ENCODE measurements at places on chromosomes 2 and 18.
A peak's percentile ranks its signal among the peaks of the same experiment; 100 is the strongest.

- DNase-seq = no peak
Observed at GRCh38 chr2:3481736-3482362, 37.5 kb downstream of the ADI1 start.

GRCh38 chr2:112889976-112890375 is 21.0 kb upstream of the IL37 start:
- DNase-seq = no peak

GRCh38 chr2:100246163-100247145 is 75.8 kb downstream of the LONRF2 start:
- DNase-seq = no peak

- DNase-seq = no peak
Observed at GRCh38 chr2:204486805-204487204, 58.5 kb upstream of the PARD3B start.

DNA sequence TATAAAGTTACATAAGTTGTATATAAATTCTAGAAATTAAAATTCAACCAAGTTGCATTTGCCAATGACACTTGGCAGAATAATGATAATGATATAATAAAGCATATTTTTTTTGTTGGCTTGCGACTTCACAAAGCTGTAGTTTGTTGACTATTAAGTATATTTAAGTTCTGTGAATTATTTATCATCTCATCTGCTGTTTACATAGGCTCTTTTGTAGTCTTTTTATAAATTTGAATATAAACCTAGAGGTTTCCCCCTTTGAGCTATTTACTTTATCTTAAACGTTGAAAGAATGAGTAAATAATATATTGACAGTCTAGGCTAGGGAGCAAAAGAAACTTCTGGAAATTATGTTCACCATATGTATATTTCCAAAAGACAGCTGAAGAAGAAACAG is 32.9 kb downstream of the C18orf63 start:
- DNase-seq = no peak

DNA sequence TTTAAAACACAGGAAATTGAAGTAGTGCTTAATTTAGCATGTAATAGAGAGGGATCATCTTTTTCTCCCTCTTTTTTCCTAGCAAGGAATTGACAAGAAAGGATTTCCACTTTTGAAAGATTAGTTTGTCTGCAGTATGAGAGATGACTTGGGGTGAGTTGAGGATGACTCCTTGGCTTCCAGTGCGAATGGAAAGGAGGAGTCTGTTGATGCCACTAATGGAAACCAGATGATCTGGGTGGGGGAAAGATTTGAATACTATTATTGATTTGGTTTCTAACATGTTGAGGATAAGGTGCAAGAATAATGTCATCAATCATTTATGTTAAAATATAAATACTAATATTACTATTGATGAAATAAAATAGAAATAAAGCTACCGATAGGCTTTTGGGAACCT is 205.4 kb downstream of the PPP1R1C start:
- DNase-seq = no peak

DNA sequence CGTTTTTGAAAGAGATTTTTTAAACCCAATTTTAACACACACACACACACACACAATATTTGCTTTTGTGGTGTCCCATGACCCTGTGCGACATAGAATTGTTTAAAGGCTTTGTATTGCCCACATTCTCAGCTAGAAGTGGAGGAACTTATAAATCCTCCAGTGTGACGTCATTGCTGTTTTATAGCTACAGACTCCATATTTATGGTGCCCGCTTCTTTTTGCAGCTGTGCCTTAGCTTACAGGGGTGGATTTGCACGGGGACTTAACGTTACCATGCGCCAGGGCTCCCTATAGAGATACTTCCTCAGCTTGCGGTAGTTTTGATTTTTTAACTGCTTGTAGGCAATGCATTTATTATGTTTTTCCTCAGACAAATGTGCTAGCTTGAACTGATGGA is 101.9 kb upstream of the SMIM21 start:
- DNase-seq = no peak

DNA sequence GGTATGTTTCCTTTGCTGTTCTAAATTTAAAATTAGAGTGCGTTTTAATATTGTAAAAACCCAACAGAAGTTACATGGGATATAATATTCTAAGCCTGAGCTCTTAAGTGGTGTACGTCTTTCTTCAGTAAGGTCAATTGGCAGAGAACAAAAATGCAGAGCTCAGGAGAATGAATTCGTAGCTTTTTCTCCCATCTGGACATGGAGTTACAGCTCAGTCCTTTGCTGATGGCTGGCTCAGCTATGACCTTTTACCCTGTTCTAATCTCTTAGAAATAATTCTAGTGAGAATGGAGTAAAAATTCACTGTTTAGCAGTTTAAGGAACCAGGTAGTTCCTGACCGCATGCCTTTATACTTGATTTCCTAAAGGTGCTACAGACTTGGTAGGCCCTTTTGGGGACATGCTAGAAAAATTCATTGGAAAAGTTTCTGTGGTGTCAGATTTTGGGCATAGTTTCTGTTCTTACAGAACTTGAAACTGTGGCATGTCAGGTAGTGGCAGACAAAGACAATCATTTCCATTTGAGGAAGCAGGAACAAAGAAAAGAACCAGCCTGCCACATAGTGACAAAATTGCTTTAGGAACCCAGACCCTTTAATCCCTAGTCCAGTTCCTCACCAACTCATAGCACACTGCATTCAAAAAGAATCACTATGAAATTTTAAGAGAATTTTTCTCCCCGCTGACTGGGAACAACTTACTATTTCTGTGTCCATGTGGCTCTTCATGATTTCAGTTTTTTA is 566.8 kb upstream of the ZNF804A start:
- no peak for DNase-seq

DNA sequence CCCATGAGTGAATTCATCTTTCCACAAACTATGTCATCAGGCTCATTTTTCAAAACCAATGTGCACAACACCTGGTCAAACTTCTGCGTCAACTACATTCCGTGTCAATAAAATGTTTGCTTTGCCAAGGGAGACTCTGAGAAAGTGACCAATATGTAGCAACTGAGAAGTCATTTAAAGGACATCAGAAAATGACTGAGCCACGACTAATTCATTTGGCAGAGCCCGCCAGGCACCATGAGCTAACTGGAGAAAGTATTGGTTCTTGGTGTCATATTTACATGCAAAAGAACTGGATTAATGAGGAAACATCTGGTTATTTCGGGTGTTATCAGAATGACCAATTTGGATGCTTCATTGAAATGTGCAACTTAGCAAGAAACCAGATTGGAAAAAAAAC is 7.2 kb downstream of the RND3 start:
- DNase-seq = no peak

DNA sequence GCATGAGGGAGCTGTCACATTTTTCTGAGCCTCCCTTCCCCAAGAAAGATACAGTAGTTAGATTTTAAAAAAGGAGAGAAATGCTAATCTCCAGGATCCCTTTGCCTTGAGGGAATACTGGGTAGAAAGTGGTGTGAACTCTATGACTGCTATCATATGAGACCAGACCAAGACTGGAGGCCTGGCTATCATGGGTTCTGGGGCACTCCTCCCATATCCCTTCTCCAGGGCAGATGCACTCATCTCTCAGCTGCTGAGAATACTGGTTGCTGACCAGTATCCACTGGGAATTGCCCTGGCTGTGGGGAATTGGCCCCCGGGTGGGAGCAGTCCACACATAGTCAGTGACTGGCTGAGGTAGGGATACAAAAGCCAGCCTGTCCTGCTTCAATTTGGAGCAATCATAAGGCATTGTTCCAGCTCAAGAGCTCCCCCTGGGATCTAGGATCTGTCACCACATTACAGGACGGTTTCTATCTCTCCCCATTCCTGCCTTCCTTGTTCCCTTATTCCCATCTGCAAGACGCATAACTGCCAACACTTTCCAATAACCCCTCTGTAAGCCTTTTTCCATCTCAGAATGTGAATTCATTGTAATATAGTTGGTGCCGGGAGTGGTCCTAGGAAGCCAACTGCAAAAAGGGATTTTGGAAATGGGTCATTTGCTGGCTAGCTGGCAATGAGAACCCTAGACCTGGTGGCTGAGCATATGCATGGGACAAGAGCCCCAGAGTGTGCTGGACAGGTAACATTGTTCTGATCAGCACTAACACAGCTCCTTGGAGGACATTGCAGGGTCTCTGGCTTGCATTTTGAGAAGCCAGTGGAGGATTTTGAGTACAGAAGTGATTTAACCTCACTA is 35.4 kb upstream of the REEP1 start:
- peak; percentile 70 for DNase-seq

GRCh38 chr2:196845371-196845770 is 36.2 kb upstream of the C2orf66 start:
- no peak for DNase-seq
